ENCODE measurements at places on chromosomes 1 and 21. TPM values are rescaled to one million over a fixed set of nuclear protein-coding genes. Genes with fewer than 3 reads are reported as not detected.
A peak's percentile ranks its signal among the peaks of the same experiment; 100 is the strongest.

GRCh38 chr21:16851054-16851453, 661.8 kb upstream of the CXADR start:
- DNase-seq: peak; percentile 1

KCNT2 gene
- total RNA-seq: not detected

DNA sequence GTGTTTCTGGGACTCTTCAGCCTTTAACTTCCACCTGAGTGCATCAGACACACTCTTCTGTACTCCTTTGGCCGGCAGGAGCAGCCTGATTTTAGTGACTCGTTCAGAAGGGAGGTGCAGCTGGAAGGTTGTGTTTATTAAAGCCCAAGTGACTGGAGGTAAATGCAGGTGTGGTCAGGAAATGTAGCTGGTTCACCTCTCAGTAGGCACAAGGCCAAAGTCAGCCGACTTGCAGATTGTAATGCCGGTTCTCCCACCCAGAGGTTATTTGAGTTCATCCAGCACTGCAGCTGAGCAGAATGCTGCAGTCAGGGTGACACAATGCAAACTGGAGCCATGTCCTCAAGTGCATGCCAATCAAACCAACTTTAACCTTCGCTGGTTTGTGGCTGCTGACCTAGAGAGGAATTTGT, 91.5 kb downstream of the SPATA46 start:
- no peak for DNase-seq

GRCh38 chr1:53459321-53460175, at the start of gene DMRTB1:
TSS of gene DMRTB1 (plus strand) at chr1:53459399. CDS start at chr1:53459454, 55 bp downstream.
- no peak for DNase-seq

DNA sequence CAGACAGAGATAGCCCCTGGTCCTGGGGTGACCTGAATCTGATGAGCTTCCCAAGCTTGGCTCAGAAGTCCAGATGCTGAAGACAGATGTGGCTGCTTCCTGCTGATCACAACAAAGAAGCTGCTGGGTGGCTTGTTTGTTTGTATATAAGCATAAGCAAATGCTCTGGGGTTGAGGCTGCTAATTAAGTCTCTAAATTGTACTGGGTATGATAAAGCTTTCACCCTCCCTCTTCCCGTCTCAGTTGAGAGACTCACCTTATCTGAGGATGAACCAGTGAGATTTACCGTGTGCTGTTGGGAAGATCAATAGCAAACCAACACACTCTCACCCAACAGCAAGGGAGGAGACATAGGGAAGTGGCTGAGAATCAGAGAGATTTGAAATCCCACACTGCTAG, 42.0 kb downstream of the DAB1 start:
- DNase-seq: no peak

DNA sequence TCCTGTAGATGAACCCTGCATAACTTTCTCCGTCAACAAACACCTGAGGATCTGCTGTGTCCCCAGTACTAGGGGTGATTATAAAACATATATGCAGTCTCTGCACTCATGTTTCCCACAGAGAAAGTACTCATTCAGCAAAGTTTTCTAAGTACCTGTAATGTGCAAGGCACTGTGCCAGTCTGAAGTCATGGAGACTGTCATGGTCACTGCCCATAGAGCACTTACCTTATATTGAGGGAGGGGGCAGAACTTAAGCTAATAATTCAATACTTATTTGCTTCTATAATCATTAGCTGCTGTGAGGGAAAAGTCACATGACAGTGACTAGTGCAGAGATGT, 41.2 kb downstream of the MAP3K21 start:
- DNase-seq: no peak

DNA sequence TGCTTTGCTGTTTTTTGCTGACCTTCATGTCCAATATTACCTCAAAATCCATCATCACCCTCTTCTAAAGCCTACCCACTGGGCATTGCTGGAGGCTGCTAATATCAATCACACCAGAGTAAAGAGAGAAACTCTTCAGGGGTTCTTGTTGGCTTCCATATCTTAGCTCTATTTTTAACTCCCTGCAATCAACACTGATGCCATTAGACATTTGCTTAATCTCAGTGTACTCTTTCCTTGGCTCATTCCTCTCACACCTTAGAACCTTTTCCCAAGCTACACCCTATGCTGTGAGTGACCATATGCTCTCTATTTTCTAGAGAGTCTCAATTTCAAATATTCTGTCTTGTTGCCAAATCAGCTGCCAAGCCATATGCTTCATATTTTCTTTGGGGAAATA, 40.6 kb upstream of the RABGAP1L start:
- no peak for DNase-seq

DNA sequence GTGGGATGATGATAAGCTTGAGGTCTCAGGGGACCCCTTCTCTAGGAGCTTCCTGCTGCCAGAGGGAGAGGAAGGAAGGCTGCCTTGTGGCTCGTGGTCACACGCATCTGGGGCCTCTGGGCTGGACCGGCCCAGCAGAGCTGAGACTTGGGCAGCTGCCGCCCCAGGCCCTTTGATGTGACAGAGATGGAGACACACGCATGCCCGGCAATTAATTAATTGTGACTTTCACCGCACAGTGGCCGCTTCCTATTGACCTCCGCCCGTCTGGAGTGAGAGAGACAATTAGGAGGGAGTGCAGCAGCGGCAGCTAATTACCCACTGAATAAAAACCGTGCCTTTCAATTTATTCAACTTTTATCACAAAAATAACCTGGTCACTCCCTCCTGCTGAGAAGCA, 16.6 kb upstream of the C1QA start:
- no peak for DNase-seq

GRCh38 chr1:208251911-208252835, 8.0 kb upstream of the PLXNA2 start:
- DNase-seq: peak; percentile 39

GRCh38 chr1:109641078-109641740, 14.7 kb upstream of the GSTM4 start:
- DNase-seq: no peak

DNA sequence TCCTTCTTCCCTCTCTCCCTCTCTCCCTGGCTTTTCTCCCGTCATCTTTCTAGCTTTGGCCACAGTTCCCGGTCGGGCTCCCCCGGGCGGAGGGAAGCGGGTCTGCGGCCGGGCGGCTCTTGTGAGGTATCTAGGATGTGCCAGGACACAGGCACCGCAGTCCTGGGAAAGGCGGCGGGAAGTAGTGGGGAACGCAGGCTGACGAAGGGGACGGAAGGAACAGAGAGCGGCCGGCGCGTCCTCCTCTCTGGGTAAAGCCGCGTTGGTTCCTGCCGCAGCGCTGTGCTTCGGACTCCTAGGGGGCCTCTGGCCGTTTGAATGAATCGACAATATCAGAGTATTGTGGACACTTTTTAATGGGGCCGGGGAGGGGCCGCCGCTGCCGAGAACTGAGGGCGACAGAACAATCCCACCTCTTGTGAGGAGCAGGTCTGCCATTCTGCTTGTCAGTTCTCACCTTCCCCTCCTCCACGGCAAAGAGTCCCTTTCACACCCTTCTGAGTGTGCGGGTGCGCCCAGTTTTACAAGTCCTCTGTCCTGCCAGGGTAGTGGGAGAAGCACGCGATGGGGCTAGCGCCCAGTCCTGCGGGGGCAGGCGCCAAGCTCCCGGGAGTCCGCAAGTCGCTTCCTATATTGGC, 1.2 kb upstream of the LHX9 start:
- DNase-seq: peak; percentile 71

- peak; percentile 40 for DNase-seq
These were observed 8.9 kb downstream of the COL16A1 start for GRCh38 chr1:31694964-31695313.

DNA sequence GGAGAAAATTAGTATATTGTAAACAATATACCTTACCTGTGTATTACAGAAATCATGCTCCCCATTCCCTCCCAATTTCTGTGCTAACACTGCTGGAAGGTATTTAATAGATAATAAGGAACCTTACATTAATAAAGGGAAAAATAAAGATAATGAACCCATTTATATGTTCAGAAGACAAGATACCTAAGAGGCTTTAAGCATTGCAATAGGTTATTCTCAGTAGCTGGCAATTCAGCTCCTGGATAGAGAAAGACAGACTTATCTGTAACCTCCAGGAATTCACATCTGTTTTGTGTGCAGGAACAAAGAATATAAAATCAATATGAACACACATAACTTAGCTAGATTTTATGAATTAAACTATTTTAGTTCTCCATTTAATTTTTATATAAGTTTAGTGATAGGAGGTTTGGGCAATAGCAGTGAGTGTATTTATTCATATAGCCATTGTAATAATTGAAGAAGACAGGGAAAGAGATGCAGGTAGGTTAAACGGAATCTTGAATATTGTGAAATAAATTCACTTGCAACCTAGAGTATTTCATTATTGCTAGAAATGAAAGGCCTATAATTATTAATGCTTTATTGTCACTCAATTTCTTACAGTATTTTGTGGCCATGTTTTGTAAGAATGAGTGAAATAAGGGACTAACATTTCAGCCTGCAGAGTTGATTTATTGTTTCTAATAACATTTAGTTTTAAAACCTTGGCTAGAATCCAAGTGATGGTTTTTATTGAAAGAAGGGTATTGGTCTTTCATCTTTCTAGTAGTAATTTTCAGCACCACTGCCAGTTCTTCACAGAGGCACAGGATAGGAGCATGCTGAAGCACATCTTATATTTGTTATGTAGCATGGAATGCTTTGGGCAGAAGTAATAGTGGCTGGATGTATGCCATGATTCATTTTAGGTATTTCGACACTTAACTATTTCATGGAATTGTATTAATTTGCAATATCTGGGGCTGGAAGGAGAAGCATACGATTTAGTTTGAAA, 1.5 kb downstream of the XPR1 start:
- DNase-seq: no peak

DNA sequence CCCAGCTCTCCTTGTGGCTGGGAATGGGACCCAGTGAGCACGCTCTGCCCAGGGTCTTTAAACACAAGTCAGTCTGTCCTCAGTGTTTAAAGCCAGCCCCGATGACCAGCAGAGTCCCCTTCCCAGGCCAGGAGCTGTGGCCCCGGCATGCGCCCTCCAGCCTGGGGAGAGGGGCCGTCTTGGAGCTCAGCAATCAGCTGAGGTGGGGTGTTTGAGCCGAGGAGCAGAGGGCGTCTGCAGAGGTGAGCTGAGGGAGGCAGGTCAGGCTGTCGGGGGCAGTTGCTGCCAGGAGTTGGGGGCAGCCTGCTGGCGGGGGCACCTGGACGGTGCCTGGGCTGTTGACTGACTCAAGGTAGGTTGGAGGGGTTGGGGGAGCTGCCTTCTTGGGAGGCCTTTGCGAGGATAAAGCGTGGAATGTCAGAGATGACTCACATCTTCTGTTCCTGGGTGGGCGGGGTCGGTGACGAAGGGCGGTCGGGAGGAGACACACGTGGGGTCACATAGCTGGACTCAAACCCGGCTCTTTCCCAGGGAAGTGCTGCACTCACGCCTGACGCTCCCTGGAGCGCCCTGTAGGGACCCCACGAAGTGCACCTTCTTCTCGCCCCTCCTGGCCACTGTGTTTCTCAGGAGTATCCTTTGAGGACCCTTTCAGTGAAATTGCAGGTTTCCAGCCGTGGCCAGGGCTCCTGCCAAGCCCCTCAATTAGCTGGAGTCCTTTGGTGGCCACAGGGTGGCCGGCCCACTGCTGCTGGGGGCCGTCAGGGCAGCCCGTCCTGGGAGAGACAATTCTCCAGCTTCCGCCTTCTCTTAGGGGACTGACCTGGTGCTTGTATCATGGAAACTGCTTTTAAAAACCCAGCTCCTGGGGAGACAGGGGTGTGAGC, 86.2 kb downstream of the SIK1 start:
- peak; percentile 27 for DNase-seq

GRCh38 chr1:89681045-89681729, 48.3 kb downstream of the LRRC8C start:
- no peak for DNase-seq

- DNase-seq: no peak
These were observed 5.7 kb upstream of the ARHGEF19 start for GRCh38 chr1:16218014-16218673.

- no peak for DNase-seq
These were observed 60.7 kb upstream of the GOLT1A start for GRCh38 chr1:204274446-204274845.

DNA sequence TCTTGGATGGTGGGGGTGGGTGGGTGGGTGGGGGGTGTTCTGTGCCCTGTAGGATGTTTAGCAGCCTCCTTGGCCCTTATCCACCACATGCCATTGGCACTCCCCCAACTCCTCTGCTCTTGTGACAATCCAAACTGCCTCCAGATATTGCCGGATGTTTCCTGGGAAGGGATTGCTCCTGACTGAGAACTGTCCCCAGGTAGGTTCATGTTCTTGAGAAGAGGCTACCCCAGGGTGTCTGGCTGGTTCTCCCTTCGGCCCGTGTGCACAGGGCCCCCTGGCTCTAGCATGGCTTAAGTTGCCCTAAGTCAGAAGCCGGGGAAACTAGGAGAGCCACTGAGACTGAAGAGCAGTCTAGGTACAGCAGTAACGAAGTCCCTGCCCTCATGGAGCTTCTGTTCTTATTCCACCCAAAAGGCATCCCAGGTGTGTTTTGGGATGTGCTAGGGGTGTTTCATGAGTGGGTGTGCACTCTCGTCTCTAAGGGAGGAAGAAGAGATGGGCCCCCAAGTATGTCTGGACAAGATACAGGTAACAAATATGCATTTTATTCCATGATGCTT, 19.8 kb upstream of the THRAP3 start:
- no peak for DNase-seq

PKP1 gene
- not detected for total RNA-seq

SLC25A34 gene
- total RNA-seq: 1.3 TPM

- peak; percentile 71 for DNase-seq
These were observed 5.3 kb downstream of the PLXNA2 start for GRCh38 chr1:208238710-208239472.

All from SK-MEL-5 (cell line).